ENCODE measurements at places on chromosomes 16 and 17.

GRCh38 chr17:67326440-67326839 is 39.9 kb downstream of the PSMD12 start:
- peak; percentile 87 for DNase-seq

- no peak for DNase-seq
Measured at GRCh38 chr16:2507665-2508064, 6.1 kb upstream of the ATP6V0C start.

- no peak for DNase-seq
Measured at GRCh38 chr16:86286991-86287663, 223.2 kb upstream of the FOXF1 start.

- no peak for DNase-seq
Measured at GRCh38 chr16:57115514-57116182, 23.3 kb downstream of the CPNE2 start.

GRCh38 chr17:50944054-50944901 is 78.1 kb upstream of the TOB1 start:
- DNase-seq = no peak

GRCh38 chr16:56938664-56939513 is 6.9 kb downstream of the HERPUD1 start:
- DNase-seq = peak; percentile 24

- no peak for DNase-seq
Measured at GRCh38 chr16:11350921-11351335, 5.7 kb downstream of the RMI2 start.

DNA sequence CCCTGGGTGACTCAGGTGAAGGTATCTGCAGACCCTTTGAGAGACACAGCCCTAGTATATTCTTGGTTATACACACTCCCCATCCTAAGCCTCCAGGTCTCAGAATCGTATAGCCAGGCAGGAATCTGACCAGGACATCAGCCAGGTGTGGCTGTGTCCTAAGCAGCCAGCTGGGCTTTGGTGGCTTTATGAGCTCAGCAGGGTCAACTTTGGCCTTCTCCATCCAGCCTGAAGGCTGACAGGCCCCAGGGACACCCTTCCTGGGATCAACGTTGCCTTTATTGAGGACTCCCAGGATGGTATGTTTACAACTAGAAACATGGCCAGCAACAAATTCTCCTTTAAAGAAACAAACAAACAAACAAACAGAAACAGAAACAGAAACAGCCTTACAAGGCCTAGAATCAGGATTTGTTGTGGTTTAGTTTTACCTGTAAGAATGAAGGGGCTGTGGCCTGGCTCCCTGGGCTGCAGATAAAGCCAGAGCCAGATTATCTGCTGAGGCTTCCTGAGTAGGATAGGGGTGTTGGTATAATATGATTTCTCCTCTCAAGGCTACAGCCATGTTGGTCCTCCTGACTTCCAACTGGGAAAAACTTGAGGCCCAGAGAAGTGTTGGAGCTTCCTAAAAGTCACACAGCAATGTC is 8.5 kb downstream of the KIF19 start:
- no peak for DNase-seq

GRCh38 chr17:62085511-62086408 is 20.7 kb upstream of the MED13 start:
- no peak for DNase-seq

DNA sequence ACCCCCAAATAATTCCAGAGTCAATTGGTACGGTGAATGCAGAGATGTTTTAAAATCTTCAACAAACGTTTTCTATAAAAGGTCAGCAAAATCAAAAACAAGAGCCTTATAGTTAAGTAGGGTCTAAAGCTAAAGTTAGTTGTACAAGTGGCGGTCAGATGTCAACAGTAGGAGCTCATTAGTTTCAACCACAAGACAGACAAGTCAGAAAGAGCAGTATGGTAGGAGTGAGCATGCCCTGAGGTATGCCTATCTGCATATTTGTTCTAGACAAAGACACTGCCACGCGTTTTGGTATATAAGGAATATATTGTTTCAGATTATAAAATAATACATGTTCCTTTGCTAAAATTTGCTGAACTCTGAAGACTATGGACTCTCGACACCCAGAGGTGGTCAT is 431.5 kb upstream of the KIF2B start:
- no peak for DNase-seq

GRCh38 chr16:19527161-19527560 is 3.4 kb downstream of the CCP110 start:
- no peak for DNase-seq

- DNase-seq = no peak
Measured at GRCh38 chr17:6019959-6020358, 50.2 kb upstream of the WSCD1 start.

- no peak for DNase-seq
Measured at GRCh38 chr16:86195863-86196630, 297.1 kb downstream of the IRF8 start.

DNA sequence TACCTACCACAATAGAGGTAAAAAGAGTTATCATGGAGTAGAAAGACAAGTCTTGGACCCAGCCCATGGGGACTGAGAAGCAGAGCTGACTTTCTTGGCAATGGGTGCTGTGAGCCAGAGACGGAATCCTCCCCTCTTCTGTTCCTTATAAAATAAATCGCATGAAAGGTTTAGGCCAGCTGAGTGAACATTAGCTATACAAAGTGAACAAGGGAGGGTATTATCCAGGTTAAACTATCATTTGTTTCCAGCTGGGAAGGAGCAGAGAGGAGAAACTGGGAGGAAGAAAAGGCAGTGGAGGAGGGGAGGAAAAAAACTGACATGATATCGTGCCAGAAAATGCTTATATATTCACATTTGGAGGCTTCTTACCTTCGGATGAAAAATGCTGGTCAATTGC is 13.3 kb upstream of the PAFAH1B1 start:
- no peak for DNase-seq

GRCh38 chr17:20068445-20068844 is 59.3 kb downstream of the SPECC1 start:
- DNase-seq = no peak

DNA sequence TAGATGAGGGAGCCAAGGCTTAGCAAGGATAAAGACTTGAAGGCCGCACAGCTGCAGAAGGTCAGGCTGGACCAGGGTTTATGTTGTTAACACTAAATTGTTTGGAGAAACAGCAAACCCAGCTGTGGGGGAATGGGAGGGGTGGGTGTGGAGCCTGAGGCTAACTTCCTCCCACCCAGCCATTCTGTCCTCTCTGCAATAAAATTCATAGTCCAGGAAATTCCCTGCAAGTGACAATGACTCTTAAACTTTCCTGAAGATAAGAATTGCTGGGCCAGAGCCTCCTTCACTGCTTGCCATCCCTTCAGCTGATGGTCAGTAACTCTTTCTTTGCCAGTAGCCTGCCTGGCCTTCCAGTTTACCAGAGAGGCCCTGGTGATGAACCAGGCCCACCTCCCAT is 19.4 kb upstream of the ATP5MC1 start:
- no peak for DNase-seq

GRCh38 chr17:12053552-12053951 is 32.9 kb downstream of the MAP2K4 start:
- no peak for DNase-seq

DNA sequence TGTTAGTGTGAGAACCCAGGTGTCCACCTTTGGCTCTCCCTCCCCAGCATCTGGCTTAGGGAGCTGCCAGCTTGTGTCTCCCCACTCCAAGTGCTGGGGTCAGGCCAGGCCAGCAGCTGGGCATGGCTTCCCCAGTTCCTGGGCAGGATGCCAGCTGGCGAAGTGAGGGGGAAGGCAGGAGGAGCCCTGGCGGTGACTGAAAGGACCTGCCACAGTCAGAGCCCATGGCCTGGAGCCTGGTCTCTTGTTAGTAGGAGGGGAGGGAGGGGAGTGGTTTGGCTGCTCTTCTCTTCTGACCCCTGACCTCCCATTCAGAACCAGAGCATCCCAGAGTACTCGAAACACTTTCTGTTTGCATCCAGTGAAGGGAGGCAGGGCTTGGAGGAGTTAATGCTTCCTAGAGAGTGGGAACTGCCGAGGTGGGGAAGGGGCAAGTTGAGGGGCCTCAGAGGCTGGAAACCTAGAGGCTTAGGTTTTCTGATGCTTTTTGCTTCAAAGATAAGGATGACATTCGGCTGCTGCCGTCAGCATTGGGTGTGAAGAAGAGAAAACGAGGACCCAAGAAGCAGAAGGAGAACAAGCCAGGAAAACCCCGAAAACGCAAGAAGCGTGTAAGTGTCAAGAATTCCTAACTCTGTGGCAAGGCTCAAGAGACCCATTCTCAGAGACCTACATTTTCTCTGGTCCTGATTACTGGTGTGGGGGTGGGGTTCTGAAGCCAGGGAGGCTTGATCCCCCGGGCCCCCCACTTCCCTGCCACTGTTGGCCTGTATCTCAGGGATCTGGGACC is 772 bp downstream of the CHD3 start:
- DNase-seq = peak; percentile 16

DNA sequence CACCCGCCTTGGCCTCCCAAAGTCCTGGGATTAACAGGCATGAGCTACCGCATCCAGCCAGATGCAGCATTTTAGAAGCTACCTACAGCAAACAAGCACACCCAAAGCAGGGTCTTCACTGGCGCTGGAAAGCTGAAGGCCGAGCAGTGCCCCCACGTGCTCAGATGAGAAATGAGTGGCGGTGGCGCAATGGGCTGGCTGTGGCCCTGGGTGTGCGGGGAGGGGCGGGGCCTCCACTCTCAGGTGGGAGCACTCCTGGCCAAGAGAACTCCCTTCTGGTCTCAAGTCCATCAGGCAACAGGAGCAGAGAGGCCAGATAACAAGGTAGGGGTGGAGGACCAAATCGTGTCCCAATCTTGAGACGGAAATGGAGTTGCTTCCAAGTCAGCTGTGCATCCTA is 12.1 kb downstream of the TMEM11 start:
- no peak for DNase-seq

DNA sequence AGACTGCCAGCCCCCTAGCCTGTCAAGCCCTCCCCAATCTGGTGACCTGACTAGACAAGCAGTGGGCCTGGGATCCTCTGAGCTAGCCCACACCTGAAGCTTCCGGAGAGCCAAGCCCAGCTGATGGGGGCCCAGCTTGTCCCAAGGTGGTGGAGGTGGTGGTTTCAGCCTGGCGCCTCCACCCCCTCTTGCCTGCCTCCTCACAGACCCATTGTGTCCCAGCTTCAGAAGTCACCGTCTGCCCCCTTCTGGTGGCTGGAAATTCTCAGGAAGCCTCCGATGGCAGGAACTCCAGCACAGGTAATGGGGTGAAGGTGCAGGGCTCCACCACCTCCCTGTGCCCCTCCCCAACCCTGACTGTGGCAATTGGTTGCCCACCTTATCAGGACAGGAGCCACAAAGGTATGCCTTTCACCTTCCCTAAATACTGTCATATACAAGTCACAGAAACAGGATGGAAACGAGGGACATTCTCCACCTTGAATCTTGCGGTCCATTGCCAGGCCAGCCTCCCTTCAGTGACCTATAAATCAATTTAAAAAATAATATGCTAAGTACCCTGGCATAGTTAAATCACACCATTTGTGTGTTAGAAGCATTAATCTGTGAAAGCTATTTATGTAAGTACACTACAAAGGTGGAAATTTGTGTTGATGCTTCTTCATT is 66.0 kb upstream of the ZNF423 start:
- DNase-seq = peak; percentile 20

DNA sequence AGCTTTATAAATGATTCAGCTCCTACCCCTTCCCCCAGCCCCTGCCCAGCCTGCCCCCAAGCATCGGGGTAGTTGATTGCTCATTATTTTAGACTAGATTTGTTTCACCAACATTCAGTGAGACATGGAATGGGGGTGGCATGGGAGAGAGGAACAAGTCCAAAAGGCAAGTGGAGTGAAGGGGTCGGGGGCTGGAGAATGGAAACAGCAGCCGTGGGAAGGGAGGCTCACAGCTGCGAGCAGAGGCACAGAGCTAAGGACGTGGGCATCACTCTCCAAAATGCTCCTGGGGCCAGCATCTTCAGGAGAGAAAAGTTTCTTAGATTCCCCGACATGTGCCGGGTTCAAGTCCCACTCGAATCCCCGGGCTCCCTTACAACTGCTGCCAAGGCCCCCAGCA is 19.3 kb downstream of the PIPOX start:
- no peak for DNase-seq

GRCh38 chr16:57283214-57283958 is 1.1 kb downstream of the PLLP start:
- DNase-seq = no peak

DNA sequence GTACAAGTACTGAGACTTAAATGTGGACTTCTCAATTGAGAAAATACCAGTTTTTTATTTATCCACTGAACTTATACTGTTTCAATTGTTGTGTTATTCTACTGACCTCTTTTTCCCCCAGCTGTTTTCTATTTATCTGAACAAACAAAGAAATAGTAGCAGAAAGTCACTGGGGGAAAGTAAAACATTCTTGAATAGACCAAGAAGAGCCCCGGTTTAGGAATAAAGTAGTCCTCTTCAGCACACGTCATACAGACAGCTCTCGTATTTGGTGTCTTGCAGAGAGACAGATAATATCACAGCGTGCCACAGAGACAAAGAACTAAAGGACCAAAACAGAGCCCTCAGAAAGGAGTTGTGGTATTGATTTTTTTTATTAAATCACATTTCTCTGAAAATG is 1159.1 kb upstream of the CDH8 start:
- no peak for DNase-seq

DNA sequence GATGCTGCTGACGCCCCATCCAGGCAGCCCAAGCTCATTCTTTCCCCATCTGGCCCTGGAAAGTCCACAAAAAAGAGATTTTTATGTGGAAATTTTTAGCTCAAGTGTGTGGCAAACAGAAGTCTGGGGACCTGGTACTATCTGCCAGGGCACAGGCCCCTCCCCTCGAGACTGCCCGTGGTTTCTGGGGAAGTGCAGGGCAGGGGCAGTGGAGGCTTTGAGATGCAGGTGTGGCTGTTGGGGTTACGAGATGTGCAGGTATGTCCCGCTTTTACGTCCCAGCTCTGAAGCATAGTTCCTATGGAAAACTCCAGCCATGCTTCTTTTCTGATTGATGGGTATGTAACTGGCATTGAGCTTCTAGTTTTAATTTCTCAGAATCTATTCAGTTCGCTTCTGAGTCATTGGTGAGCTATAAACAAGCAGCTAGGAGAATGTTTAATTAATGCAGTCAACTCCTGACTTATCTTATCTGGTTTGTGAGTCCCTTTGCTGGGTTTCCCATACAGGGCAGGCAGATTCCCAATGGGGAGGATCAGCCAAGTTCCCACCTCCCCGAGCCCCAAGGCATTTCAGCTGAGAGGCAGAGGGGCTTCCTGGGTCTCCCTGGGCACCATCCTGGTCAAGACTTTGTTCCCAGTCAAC is 16.2 kb downstream of the TBX4 start:
- no peak for DNase-seq

DNA sequence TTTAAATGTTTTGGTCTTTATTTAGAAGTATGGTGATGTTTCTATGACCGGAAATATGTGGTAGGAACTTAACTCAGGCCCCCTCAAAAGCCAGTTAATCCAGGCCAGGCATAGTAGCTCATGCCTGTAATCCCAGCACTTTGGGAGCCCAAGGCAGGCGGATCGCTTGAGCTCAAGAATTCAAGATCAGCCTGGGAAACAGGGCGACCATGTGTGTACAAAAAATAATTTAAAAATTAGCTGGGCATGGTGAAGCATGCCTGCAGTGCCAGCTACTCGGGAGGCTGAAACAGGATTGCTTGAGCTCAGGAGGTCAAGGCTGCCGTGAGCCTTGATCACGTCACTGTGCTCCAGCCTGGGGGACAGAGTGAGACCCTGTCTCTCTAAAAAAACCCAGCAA is 10.3 kb downstream of the RSL1D1 start:
- DNase-seq = no peak

GRCh38 chr16:83802135-83802534 is 5.6 kb upstream of the HSBP1 start:
- DNase-seq = peak; percentile 98
